ENCODE measurements at places on chromosomes 13 and 19.

DNA sequence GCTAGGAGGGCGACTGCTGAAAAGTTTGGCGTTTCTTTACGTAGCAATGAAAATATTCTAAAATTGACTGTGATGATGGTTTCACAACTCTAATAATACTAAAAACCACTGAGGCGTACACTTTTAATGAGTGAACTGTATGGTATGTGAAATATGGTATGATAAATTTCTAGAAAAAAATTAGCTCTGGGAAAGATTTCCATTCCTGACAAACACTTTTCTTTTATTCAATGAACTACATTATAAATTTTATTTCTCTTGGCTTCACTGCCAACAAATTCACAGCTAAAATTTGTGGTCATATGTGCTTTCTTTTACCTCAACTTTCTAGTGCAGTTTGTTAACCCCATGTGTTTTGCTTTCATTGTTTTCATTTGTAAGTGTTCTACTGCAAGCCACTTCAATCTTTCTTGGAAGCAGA is 11.1 kb downstream of the ZC3H13 start:
- DNase-seq = no peak

DNA sequence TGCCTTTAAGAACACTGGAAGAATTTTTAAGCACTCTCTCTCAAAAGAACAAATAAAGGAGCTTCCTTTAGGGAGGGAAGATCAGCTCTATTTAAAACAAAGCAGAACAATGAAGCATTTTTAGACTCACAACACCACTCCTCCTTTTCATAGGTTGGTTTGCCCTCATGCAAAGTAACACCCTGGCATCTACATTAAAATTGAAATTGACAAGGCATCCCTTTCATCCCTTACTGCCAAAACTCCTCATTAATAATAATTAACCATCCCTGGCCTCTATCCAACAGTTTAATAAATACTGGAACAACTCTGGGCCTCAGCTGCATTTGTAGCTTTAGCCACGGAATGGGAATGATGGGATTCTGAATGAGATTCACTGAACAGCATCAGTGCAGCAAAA is 929.1 kb downstream of the PCDH9 start:
- no peak for DNase-seq

DNA sequence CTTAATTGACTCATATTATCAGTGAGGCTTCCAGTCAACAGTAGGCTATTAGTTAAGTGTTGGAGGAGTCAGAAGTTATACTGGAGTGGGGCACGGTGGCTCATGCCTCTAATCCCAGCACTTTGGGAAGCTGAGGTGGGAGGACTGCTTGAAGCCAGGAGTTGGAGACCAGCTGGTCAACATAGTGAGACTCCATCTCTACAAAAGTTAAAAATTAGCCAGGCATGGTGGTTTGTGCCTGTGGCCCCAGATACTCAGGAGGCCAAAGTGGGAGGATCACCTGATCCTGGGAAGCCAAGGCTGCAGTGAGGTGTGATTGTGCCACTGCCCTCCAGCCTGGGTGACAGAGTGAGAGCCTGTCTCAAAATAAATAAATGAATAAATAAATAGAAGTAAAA is 53.2 kb downstream of the COMP start:
- no peak for DNase-seq

DNA sequence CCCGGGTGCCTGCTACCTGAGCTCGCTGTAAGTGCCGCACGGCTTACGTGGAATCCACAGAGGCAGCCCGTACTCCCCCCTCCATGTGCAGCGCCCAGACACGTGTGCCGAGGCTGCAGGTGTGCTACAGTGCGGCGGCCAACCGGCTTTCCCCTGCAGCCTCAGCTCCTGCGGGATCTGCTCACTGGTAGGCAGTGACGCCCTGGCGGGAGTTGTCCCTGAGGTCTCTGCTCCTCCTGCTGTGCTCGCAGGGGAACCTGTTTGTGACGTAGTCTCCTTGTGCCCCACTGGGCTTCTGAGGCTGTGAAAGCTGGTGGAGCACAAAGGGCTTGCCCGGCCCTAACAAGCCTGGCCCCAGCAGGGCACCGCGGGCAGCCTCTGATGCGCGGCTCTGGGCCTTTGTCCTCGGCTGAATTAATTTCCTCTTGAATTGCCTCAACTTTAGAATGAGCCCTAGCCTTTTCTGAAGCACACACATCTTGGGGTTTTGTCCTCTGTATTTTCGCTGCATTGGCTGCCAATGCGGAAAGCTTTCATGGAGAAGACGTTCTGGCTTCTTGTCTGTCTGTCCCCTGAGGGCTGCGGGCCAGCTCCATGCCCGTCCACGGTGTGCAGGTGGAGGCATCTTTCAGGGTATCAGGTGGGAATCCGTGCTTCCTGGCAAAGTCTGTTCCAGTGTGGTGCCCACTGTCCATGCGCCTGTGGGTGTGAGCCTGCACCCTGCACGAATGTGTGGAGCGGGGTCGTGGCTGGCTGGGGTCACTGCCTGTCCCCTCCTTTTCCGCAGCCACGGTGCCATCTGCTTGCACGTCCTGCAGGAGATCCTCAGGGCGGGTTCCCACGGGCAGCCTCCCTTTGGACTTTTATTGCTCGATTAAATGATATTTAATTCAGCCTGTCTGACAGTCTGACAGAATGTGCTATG is 77.3 kb upstream of the MCF2L start:
- DNase-seq = no peak

GRCh38 chr13:80527400-80527799 is 186.5 kb upstream of the SPRY2 start:
- no peak for DNase-seq

- DNase-seq = peak; percentile 81
These were observed 746 bp upstream of the ZNF345 start for GRCh38 chr19:36849701-36850558.

DNA sequence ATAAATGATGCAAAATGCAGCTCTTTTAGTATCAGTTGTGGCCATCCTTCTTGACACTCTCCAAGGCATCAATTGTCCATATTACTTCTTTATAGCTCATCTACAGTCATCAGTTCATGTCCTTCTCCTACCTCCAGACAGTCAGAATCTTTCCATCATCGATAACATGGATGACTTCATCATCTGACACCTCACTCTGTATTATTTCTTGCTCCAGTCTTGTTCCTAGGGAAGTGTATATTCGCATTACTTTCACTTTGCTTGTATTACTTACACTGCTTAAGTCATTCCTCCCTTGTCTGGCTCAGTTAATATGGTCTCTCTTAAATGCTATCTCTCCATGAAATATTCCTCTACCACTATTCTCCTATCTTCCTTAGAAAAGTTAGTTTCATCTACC is 999.1 kb upstream of the SLC10A2 start:
- DNase-seq = no peak

DNA sequence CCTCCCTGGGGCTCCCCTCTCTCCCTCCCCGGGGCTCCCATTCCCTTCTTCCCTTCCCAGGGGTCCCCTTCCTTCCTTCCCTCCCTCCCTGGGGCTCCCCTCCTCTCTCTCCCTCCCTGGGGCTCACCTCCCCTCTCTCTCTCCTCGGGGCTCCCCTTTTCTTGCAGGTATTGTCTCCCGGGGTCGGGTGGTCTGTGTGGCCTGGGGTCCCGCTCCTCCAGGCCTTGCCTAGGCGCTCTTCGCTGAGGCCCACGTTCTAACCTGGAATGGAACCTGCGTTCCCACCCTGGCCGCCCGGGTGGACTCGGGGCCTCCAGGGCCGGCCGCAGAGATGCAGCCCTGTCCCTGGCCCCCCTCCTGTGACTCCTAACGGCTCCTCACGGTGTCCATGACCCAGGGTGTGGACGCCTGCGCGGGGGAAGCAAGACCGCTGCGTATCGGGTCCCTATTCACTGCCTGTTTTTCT is 940 bp upstream of the DCUN1D2 start:
- no peak for DNase-seq

- peak; percentile 77 for DNase-seq
These were observed 6.7 kb downstream of the RGCC start for GRCh38 chr13:41463838-41464602.

GRCh38 chr19:49920624-49921363 is 8.2 kb upstream of the ATF5 start:
- DNase-seq = no peak

DNA sequence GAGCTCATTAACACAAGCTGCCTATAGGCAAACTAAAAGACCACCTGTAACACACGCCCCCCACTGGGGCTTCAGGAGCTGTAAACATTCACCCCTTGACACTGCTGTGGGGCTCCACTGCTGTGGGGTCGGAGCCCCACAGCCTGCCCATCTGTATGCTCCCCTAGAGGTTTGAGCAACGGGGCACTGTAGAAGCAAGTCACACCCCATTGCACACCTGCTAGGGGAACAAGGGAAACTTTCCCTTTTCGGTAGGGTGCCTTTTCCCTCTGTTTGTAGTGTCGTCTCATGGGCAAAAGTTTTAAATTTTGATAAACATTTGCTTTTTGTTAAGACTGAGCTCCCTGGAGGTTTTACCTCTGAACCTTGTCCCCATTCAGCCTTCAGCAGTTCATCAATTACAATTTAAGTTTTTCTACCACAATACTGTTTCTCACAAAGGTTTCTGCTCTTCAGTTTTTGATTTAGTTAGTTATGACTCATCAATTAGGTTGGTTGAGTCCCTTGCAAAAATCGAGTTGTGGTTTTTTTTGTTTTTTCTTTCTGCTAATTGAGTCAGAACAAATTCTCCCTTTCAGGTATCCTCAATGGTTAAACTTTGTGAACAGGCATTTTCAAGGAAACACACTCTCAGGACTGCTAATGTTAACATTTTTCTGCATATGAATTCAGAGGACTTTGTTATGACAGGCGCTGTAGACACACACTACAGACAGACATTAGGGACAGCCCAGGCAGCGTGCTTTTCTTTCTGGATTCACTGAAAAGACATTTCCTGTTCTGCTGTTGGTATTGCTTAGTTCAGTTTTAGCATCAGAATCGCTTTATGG is 35.1 kb downstream of the ZNF433 start:
- peak; percentile 18 for DNase-seq

DNA sequence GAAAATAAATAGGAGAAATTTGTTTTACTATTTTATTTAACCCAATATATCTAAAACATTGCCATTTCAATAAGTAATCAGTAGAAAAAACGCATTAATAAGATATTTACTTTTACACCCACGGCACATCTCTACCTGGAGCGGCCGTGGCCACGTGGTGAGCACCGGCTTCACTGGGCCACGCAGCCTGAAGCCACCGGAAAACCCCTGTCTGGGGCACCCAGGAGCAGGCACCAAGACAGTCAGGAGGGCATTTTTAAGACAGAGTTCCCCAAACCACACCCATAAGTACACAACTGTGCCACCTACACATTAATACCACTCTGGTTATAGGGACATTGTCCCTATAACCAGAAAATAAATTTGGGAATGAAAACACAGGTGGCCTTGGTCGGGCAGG is 80.9 kb downstream of the SPACA7 start:
- DNase-seq = no peak

DNA sequence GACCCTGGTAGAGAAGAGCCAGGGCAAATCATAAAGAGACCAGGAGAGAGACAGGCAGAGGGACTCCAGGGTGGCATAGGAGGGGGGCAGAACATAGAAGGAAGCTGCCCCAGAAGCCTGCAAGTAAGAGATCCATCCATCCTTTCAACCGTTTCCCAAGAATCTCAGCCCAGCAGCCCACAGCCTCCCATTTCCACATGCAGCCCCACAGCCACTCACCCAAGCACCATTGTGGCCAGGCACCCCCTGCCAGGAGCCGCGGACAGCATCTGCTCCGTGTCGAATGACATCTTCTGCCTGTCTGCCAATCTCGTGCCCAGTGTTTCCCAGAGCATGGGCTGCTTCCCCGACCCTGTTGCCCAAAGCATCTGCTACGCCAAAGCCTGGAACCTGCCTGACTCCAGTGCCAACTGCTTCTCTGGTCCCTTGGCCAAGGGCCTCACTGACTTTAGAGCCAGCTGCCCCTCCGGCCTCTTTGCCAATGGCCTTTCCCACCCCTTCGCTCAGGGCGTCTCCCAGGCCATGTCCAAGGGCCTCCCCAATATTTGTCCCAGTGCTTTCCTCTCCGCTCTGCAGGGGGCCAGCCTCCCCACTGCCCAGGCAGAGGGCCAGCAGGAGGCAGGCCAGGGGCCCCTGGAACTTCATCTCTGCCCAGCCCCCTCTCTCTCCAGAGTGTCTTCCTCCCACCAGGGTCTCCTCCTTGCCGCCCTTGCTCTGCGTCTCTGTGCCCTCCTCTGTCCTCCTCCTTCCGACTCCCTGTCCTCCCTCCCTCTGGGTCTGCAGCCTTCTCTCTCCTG is 420 bp downstream of the DMKN start:
- DNase-seq = no peak

- DNase-seq = peak; percentile 73
These were observed 97.9 kb downstream of the DOCK9 start for GRCh38 chr13:98879957-98880356.

DNA sequence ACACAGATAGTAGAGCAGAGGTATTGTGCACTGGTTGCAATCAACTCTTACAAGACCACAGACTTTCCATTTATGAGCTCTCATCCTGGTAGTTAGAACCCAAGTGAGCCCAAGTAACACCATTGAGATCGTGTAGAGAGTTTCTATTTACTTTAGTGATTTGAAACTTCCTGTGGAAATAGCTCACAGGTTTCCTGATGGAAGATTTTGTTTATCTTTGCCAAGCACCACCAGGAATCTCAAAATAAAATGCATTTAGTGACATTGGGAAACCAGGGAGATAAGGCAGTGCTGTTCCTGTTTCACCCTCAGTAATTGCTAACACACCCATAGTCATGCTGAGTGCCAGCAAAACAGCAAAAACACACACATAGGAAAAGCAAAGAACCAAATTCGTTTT is 102.5 kb downstream of the FLT1 start:
- DNase-seq = no peak

- DNase-seq = no peak
These were observed 109.2 kb upstream of the SLC7A1 start for GRCh38 chr13:29704648-29705047.

- DNase-seq = no peak
These were observed 16.7 kb upstream of the SPART start for GRCh38 chr13:36362914-36363313.

GRCh38 chr19:51417107-51417809 is at the start of gene SIGLEC10:
Gene SIGLEC10 (minus strand): TSS chr19:51417642. CDS start chr19:51417581, 61 bp downstream.
- peak; percentile 93 for DNase-seq

- DNase-seq = no peak
These were observed 2.7 kb upstream of the RPS16 start for GRCh38 chr19:39438270-39438934.

DNA sequence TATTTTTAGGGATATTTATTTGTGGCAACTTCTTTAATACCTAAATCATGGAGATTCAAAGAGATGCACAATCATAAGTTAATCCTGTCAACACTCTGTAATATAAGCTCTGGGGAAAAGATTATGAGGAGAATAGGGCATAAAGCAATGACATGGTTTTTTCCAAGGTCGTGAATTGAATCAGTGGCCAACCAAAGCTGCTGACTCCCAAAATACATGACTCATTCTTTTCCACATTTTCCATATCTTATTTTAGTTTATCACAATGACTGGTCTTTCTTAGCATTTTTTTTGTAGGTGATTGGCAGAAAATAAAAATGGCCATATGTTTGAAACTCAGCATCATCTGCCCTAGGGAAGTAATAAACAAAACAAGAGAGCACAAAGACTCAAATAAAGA is 28.5 kb upstream of the RBM26 start:
- no peak for DNase-seq

DNA sequence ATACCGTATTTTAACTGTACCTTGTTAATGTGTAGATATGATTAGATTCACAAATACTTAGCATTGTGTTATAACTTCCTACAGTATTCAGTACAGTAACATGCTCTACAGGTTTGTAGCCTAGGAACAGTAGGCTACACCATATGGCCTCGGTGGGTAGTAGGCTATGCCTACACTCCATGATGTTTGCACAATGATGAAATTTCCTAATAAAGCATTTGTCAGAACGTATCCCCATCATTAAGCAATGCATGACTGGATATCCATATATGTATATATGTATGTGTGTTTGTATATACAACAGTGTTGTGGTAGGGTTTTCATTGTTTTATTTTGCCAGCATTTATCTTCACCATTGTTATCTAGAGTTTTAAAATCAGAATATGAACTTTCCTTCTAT is 119.4 kb downstream of the SLC7A1 start:
- no peak for DNase-seq
